ENCODE measurements at places on chromosomes 2 and 18.

GRCh38 chr18:24725644-24726415, 265.4 kb downstream of the HRH4 start:
- DNase-seq = no peak

- DNase-seq = no peak
Measured at GRCh38 chr2:202121532-202122162, 48.6 kb downstream of the KIAA2012 start.

GRCh38 chr2:58133395-58133794, 86.8 kb downstream of the VRK2 start:
- no peak for DNase-seq

DNA sequence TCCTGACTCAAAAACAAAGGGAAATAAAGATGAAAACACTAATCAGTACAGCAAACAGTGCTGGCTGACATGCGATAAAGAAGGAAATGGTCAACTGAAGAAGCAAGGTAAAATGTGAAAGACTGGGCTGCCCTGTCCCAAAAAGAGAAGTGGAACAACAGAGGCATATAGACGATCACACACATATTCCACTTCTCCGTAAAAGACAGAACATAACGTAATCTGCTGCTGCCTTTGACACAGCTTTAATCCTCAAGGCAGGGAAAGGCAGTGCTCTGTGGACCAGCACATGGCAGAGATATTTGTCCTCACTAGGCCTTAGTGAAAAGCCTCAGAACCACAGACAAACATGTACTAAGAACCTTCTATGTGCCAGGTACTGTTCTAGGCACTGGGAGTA, 24.3 kb upstream of the REL start:
- no peak for DNase-seq

DNA sequence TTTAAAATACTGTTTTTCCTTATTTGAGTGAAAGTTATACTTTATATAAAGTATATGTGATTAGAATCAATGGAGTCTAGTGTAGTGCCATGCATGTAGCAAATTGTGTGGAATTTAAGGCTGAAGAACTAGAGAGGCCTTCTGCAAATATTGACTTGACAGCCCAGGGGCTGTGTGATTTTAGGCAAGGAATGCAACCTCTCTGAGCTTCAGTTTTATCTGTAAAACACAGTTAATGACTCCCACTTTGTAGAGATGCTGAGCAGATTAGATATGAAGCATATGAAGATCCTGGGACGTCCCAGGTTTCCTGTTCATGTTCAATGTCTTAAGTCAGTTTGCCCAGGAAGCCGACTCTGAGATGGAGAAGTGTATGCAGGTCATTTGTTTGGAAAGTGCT, 83.4 kb upstream of the LTBP1 start:
- DNase-seq = no peak

- DNase-seq = no peak
Measured at GRCh38 chr2:188752311-188752710, 221.9 kb upstream of the COL3A1 start.

GRCh38 chr2:172079416-172079815, 5.9 kb upstream of the DLX1 start:
- DNase-seq = no peak

DNA sequence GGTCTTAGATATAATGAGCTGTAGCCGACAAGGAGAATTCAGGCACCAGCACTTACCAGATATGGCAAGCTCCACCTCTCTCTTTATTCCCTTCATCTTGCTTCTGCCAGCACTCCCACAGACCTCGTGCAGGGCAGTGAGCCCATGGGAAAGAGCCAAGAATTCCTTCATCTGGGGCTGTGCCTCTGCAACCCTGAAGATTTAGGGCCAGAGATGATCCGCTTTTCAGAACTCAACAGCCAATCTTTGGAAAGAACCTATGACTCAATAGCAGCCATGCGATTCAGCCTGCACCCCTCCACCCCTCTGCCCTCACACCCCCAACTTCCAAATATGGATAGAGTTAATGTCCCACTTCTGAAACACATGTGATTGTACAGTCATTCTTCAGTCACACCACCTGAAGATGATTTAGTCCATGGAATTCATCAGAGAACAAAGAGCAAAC, 533.7 kb upstream of the TNP1 start:
- peak; percentile 99 for DNase-seq

GRCh38 chr2:239662413-239663120, 261.7 kb upstream of the HDAC4 start:
- DNase-seq = no peak

GRCh38 chr2:158507141-158507540, 50.4 kb downstream of the PKP4 start:
- DNase-seq = no peak

DNA sequence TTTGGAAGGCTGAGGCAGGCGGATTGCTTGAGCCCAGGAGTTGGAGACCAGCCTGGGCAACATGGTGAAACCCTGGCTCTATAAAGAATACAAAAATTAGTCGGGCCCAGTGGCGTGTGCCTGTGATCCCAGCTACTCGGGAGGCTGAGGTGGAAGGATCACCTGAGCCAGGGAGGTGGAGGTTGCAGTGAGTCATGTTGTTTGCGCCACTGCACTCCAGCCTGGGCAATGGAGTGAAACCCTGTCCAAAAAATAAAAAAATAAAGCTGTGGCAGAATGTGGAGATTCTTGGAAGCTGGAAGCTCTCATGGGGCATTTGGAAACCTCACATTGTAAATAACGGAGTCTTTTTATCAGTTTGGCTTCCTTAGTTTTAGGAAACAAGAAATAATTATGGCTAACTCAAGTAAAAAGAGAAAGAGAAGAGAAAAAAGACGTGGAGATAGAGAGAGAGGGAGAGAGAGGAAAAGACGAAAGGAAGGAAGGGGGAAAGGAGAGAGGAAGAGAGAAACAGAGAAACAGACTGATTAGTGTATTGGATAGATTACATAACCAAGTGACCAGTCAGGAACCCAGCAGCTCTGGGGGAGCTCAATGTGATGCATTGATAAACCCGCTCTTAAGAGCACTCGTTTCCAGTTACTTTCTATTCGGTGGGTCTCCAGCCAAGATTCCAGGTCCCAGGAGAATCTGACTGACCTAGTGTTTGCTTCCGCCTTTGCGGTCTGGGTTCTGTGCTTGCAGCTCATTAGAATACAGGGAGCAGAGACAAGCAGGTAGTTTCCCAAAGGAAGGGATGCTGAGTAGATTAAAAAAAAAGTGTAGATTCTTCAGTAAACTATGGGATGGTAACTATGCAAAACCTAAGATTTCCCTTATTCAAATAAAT, 1.1 kb upstream of the SPAST start:
- no peak for DNase-seq

- DNase-seq = no peak
Measured at GRCh38 chr2:173419506-173419905, 64.8 kb downstream of the CDCA7 start.

GRCh38 chr2:181785691-181786344, 105.5 kb upstream of the NEUROD1 start:
- DNase-seq = peak; percentile 82

DNA sequence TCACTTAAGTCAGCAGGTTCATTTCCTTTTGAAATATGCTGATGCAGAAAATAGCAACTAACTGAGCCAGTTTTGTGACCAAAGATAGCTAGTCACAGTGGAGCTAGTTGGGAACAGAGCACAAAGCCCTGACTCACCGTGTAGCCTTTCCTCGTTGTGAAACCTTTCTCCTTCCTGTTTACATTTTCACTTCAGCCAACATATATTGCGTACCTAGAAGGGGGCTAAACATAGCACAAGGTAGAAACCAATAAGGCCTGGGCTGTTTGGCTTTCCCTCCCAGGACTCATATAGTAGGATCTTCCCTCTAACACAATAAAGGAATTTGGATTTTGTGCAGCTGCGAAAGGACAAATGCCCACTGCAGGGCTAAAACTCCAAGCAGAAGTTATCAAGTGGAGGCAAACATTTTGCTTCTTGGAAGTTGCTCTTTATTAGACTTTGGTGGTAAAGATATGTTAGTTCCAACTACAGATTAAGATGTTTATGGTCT, 24.5 kb upstream of the LPIN2 start:
- peak; percentile 83 for DNase-seq

DNA sequence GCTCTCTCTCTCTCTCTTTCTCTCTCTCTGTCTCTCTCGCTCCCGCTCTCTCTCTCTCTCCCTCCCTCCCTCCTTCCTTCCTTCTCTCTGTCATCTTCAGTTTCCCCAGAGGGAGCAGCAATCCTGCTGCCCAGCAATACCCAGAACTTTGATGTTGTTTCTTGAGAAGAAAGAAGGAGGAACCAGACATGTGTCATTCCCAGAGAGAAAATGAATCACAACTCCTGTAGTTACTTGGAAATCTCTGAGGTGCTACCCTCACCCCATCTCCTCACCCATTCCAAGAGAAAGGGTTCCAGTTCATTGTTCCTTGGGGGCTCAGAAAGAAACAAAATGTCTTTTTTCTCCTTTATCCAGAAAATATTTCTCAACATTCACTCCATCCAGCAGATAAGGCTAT, 449.1 kb downstream of the TNS1 start:
- DNase-seq = no peak

DNA sequence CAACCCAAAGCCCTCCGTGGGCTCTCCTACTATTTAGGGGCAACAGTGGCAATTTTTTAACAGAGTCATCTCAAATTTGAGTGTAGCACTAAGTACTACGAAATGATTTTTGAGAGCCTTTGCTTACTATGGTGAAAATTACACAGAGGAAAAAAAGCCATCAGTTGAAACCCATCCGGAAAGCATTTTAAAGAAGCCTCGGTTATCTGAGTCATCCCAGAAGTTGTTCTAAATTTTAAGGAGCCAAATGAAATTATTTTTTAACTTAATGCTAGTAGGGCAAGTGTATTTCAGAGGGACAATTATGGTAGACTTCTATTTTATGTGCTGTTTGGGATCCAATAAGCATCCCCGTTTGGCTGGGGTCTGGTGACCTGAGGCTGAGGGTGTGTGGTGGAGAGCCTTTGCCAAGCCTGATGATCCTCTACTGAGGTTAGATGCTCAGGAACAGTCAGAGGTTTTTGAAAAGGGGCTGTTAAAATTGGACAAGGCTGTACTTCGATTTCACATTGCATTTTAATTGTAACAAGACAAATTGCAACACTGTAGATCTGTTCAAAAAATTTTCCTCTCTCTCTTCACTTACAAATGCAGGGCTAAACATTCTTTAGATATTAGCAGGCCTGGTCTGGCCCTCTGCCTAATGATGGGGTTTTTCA, 47.0 kb downstream of the RAPGEF4 start:
- DNase-seq = peak; percentile 84

DNA sequence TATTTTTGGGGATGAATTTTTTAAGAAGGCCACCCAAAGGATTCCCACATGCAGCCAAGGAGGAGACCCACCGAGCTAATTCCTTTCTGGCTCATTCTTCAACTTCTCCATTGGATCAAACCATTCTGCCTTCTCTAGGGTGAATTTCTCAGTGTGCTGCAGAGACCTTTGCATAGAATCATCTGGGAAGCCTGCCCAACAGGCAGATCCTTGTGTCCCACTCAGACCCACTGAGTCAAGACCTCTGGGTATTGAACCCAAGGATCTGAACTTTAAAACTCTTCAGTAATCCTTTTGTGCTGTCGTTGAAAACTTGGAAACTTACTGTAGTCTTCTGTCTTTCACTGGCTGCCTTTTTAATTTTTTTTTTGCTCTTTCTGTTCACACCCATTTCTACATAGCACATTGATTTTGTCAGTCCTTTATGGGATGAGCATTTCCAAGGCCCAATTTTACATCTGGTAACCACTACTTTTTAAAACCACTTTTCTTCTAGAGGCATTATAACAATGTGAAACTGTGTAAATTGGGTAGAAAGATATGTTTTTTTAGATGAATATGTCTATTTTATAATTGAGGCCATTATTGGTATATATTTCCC, 120.2 kb downstream of the TSN start:
- no peak for DNase-seq

- DNase-seq = no peak
Measured at GRCh38 chr2:174716785-174717184, 47.5 kb downstream of the CHRNA1 start.

DNA sequence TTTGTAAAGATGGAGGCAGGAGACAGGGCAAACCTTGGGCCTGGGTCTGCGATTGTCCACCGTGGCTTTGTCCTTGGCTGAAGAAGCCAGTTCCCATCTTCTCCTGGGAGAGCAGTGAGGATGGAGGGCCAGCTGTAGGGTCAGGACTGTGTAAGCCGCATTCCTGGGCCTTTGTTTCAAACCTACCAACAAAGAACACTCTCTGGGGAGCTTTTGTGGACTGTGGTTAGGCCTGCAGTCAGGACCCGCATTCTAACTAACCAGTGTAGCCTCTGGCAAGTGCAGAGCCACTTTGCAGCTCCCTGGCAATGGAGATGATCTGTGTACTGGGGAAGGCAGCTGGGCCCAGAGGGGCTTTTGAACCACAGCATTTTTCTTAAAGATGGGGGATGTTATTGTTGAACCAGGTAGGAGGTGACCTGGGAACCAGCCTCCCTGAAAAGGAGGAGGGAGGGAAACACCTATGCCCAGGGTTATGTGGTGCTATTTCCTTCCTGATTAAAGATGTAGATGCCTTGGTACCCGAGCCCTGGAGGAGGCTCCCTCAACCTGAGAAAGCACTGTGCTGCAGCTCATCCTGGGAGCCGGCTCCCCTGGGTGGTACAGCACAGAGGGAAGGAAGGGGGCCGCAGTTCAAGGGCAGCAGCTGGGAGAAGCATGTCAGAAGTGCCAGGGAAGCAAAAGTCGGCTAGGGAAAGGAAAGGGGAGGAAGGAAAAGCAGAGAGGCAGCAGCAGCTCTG, 12.7 kb upstream of the SMAD4 start:
- no peak for DNase-seq

DNA sequence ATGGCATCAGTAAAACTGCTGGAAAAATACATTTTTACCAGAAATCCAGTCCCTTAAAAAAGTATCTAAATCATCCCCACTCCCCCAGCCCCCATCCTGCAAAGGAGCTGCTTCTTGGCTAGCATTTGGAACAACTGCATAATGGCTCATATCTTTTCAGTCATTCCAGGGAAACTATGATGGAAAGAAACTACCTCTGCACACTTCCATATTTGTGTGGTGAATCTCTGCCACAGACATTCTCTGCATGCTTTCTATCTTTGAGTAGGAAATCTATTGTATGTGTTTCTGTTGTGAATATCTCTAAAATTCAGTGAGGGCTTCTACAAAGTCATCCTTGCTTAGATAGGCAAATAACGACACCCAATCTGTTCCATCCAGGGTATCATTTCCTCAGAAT, 632.3 kb downstream of the LRP1B start:
- DNase-seq = peak; percentile 41

DNA sequence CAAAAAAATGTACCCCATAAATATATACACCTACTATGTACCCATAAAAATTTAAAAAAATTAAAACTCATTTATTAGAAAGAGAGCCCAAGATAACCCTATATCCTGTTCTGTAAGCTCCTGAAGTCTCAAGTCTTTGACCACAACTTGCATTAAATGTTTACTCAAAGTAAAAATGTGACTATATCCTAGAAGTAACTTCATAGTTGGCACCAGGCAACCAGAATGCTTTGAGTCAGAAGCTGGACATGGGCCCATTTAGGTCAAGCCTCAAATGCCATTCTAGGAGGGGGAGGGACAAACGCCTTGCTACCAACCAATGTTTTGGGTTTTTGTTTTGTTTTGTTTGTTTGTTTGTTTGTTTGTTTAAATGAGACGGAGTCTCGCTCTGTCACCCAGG, 9.3 kb upstream of the TBC1D8 start:
- DNase-seq = peak; percentile 60

Measured in HCEC 1CT (cell line).